ENCODE measurements at places on chromosomes 7 and 10.

DNA sequence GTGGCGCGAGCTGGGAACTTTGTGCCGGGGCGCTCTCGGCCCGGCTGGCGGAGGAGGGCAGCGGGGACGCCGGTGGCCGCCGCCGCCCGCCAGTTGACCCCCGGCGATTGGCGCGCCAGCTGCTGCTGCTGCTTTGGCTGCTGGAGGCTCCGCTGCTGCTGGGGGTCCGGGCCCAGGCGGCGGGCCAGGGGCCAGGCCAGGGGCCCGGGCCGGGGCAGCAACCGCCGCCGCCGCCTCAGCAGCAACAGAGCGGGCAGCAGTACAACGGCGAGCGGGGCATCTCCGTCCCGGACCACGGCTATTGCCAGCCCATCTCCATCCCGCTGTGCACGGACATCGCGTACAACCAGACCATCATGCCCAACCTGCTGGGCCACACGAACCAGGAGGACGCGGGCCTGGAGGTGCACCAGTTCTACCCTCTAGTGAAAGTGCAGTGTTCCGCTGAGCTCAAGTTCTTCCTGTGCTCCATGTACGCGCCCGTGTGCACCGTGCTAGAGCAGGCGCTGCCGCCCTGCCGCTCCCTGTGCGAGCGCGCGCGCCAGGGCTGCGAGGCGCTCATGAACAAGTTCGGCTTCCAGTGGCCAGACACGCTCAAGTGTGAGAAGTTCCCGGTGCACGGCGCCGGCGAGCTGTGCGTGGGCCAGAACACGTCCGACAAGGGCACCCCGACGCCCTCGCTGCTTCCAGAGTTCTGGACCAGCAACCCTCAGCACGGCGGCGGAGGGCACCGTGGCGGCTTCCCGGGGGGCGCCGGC lies 870 bp downstream of the FZD1 start:
- peak; percentile 71 for DNase-seq

DNA sequence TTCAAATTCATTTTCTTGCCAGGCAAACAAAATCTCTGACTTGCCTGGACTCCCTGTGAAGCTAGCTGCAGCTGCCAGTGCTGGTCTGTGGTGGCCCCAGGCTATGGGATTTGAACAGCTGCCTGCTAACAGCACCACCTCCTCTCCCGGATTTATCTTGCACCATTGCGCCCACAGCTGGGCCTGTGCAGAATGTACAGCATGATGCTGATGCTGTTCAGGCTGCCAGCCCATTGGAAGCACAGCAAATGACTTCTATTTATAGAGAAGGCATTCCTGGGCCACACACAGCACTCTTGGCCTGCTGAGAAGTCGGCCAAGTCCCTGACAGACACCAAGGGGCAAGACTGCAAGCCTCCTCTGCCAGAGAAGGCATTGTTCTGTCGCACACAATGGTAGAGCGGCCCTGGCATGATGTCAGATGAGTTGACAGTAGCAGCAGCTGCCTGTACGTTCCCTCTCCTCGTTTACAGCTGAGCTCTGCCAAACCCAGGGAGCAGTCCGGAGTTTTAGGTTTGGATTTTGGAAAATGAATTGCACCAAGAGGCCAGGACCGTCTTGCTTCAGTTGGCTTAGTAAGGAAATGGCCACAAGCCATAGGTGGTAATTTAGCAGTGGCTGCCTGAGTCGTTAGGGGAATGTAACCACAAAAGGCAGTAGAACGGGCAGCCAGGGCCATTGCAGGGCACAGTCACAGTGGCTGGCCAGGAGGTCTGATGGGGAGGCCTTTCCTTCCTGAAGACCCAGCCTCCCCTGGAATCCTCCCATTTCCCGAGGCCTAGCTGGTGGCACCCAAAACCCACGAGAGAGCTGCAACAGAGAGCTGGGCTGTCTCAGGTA lies 38.5 kb downstream of the MTURN start:
- peak; percentile 69 for DNase-seq

- DNase-seq, result peak; percentile 67
These were observed 27.1 kb downstream of the OGDH start for GRCh38 chr7:44633254-44634186.

DNA sequence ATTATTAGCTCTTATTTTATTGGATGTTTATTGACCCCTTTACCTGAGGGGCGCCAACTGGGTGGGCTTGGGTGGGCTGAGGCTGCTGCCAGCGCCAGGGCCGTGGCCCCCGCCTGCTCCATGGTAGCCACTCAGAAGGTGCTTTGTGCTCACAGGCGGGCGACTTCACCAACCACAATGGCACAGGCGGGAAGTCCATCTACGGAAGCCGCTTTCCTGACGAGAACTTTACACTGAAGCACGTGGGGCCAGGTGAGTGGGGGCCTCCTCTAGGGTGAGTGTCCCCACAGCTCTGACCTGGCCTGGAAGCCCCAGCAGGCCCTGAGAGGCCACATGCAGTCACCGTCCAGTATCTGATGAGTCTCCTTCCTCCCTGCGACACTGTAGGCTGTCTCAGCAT lies 4.1 kb downstream of the PPIF start:
- DNase-seq, result no peak

DNA sequence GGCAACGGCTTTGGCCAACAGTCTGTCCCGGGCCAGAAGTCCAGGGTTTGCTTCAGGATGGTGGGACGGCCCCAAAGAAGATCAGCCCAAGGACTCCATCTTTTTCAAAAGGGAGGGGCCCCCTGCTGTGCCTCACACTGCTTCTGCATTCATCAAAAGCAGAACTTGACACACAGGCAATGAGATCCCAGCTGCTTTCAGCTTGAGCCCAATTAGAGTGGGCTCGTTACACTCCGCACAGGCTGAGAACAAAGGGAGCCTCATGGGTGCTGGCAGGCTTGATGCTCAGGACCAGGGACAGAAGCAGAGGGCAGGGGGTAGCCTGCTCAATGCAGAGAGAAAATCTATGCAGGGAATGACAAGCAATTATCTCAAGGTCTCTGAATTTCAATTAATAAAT lies 45.5 kb downstream of the VOPP1 start:
- no peak for DNase-seq

DNA sequence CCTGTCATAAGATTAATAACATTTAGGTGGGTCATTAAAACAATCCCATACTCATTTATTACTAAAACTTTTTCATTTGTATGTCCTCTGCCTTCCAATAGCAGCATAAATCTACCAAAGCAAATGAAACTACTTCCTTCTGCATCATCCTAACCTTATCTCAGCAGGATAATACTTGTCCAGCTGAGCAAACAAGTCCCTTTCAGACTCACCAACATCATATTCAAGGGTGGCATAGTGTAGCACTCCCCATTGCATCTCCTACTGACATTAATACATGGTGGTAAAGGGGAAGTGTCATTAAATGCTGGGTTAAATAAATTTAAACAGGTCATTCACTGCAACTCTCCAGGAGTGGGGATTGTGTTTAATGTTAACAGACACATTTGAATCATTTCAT lies 3.4 kb upstream of the MINDY3 start:
- DNase-seq, result no peak
